Stimulated activated CD8-positive, alpha-beta memory T cell treated with anti-CD3 and anti-CD28 coated beads, Interleukin-12 subunit alpha, Interleukin-12 subunit beta, amount 100 ng/mL, for 1 hour (primary cell): ENCODE measurements at places on chromosomes 2 and 18.

- DNase-seq: no peak
These were observed 93.8 kb downstream of the LRP1B start for GRCh38 chr2:142037066-142037465.

- DNase-seq: no peak
These were observed 490 bp downstream of the NDUFS1 start for GRCh38 chr2:206158563-206159345.

DNA sequence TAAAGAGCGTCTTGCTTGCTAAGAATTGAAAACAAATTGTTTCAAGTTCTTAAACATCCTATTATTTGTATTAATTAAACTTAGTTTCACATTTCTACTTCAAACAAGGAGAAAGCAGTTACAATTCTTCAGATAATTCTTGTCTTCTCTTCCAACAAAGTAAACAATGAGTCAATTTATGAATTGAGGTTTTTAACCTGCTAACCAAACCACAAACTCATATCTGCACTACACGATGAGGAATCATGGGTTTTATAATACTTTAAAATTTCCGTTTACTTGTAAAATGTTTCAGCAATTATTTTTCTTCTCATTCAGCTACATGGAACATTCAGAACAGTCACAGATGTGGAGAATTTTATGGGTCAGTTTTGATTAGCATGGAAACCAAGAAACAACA, 114.2 kb downstream of the SPIRE1 start:
- DNase-seq: no peak

- no peak for DNase-seq
These were observed 6.1 kb upstream of the TMEM185B start for GRCh38 chr2:120229341-120229740.

- DNase-seq: no peak
These were observed 72.0 kb downstream of the AGPS start for GRCh38 chr2:177464549-177464948.

- no peak for DNase-seq
These were observed 1168.2 kb upstream of the ZEB2 start for GRCh38 chr2:145688156-145688555.

DNA sequence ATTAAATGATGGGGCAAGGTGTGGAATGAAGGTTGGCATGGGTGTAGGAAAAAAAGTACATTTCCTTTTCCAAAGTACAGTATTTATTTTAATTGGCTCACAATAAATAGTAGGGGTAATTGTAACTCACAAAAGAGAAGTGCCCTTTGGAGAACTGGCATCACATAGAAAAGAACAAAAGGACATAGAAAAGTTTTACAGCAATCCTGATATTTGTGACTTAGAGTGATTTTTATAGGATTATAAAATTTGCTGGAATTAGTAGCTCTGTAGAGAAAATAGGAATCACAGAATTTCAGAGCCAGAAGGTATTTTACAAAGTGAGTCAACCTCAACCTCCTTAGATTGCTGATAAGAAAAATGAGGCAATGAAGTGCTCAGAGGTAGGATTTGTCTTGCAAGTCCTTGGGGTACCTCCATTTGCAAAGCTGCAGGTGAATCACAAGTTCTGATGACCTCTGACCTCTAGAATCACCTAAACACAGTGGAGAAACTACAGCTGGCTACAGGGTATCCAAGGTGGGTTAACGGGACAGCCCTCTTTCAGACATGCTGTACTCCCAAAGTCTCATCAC, 133.6 kb downstream of the SOCS6 start:
- DNase-seq: no peak

DNA sequence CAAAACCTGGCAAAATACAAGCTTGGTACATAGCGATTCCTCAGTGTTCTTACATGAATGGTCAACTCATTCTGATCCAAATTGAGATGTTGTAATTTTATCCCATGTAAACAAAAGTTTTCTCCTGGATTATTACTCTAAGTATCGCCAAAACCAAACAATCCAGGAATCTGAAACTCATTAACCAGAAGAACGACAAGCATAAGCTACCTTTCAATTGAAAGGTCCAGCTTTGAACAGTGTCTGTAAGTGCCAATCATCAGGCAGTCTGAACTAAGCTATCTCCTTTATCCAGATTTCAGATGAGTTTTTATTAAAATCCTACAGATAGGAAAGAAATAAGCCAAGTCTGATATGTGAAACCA, 2.4 kb downstream of the MEX3C start:
- DNase-seq: no peak

DNA sequence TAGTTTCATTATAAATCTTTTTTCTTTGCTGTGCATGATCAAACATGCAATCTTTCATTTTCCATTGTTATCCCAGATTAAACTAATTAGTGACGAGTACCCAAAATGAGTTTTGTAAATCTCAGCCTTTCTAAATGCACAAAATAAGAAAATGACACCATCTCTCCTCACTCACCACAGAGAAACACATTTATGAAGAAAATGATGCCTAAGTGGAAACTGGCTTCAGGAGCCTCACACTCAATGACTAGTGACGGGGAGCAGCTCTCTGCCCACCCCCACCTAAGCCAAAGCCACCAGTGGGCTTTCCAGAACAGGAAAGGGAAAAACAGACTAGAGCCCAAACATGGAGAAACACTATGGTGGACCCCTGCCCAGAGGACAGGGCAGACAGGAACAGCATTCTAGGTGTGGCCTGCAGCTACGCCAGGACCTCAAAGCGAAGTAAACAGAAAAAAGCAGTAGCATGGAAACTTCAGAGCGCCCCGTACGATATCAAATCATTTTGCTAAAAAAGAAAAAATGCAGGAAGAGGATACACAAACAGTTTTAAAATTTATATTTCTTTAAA, 113.5 kb downstream of the RBMS1 start:
- DNase-seq: no peak

DNA sequence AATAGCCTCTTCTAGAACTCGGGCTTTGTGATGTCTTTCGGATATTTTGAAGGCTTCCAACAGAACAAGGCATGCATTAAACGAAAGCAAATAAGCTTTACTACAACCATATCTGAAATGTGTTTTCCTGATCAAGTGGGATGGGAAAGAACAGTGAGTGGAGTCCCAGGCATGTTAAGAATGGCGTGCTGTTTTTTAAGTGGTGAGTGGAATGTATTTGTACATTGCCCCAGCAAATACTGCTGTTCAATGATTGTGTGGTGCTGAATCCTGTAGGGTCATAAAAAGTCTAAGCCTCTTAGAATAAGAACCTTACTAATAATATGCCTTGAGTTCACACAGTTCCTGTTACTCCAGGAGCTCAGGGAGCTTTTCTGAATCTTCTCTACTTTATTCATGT, 52.5 kb downstream of the POMC start:
- DNase-seq: no peak

- no peak for DNase-seq
These were observed 81.3 kb downstream of the KCNF1 start for GRCh38 chr2:10993001-10993481.

DNA sequence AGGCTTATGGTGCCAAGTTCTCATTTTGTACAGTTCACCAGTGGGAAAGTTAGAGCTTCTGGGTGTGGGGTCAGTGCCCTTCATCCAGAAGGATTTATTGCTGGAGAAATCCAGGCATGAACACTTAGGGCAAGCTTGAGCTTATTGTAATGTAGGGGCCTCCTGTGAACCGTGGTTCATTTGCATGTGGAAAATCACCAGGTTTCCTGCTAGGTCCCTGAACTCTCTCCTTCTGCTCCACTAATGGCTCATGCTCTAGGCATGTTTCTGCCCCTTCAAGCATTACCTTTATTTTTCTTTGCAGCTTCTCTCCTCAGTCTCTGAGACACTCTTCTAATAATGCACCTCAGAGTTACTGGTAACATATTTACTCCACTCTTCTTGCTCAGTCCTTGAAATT, 79.3 kb upstream of the FAM98A start:
- no peak for DNase-seq

- no peak for DNase-seq
These were observed 57.1 kb upstream of the PKDCC start for GRCh38 chr2:41990688-41991087.
